ENCODE measurements at places on chromosomes 2 and 18. TPM values are rescaled to one million over a fixed set of nuclear protein-coding genes. Genes with fewer than 3 reads are reported as not detected.

DNA sequence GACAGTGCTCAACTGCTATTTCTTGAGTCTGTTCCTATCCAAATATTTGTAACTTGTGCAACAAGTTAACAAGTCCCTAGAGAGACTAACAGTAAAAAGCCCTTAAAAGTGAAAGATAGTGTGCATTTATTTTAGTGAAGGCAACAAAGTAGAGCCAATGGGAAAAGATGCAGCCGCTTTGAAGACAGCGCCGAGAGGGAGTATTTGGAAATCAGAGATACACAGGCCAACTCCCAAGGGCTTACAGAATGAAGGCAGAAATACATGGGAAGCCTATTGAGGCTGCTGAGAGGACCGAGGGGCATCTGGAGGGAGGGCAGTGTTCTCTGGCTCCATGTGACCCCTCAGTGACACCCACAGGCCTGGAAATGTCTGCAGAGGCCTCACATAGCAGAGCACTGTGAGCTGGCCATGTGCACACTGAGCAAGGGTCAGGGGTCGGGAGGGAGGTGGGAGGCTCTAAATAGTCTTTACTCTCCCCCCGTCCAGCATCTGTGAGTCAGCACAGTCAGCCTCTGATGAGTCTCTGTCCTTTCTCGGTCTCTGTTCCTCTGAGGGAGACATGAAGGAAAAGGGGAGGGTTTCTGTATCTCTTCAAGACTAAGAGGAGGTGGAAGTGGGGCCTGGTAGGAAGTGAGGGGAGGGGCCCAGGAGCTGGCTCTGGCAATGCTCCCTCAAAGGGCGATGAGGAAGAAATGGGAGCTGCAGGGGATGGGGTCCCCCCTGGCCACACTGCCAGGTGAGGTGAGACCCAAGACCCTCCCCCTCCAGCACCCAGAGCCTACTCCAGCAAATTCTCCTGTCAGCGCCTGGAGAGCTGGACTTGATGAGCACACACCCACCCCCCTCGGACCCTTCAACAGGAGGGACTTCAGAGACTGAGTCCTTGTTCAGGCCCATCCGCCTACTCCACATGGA is 133.6 kb downstream of the SP3 start:
- no peak for DNase-seq

- peak; percentile 67 for DNase-seq
Measured at GRCh38 chr2:231545105-231545902, 15.1 kb upstream of the NMUR1 start.

The PLEKHM3 gene
- total RNA-seq = 7.9 TPM

DNA sequence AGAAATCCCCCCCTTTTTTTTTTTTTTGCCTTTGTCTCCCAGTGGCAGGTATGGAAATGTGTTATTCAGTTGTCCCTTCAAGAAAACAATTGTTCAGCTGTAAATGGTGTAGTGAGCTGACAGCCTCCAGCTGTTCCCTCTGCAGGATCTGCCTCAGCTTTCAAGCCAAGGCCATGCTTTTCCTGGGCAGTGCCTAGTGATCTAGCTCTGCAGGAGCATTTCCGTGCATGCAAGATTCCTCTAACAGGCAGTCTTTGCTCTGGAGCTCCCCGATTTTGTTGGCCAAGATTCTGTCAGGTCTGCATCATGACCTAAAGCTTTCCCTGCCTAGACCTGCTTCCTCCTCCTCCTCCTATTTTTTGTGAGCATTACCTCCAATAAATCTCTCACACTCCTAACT is 300.7 kb upstream of the UBE2E3 start:
- DNase-seq = no peak

The CXCR4 gene
- total RNA-seq = 2.1 TPM

- DNase-seq = no peak
Measured at GRCh38 chr2:172888714-172889669, 153.3 kb downstream of the RAPGEF4 start.

The STEAP3 gene
- 27.3 TPM for total RNA-seq

DNA sequence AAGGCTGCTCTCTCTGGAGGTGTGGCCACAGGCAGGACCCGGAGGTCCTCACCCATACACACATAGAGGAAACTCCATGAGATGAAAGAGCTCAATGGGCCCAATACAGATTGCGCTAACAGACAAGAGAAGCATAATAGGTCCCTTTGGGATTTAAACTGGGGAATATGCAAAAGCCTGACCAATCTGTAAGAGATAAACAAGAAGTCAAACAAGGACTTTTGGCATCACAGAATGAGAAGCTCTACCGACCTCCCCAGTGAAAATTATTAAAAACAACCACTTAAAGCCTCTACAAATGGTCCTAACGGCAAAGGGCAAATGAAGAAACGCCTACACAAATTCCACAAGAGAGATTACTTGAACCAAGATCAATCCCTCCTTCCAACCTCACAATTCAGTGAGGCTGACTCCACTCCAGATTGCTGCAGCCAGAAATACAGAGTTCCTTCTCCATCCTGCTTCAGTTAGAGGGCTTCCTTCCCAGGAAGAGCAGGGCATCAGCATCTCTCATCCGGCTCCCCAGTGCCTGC is 10.8 kb downstream of the IWS1 start:
- DNase-seq = no peak

DNA sequence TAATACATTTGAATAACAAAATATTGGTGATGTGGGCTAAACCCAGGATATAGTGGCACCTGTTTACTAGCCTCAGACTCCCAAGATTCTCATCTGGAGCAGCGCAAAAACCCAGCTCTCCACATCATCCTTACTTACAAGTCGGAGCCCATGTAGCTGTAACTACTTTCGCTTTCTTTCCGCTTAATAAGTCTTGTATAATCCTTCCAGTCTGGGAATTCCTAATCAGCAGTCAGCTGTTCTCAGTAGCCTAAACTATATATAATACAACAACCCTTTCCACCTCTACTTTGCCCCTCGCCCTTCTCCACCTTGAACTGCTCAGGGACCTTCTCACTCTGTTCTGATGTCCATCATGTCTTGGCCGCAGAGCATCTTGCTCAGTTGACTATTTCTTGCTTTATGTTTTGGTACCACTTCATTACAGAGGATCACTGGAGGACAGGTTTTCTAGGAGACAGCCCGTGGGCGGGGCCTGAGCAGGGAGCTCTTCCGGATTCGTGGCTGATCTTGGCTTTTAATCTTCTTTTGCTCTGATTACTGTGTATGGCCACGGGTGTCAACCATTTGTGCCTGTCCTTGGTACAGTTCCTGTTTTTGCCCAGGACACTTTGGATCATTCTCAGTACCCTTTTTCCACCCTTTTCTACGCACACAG is 119.9 kb upstream of the SERTAD2 start:
- DNase-seq = no peak

The TTC27 gene
- total RNA-seq = 33.5 TPM

The FOXI3 gene
- total RNA-seq = not detected

The PTPRN gene
- total RNA-seq = not detected

DNA sequence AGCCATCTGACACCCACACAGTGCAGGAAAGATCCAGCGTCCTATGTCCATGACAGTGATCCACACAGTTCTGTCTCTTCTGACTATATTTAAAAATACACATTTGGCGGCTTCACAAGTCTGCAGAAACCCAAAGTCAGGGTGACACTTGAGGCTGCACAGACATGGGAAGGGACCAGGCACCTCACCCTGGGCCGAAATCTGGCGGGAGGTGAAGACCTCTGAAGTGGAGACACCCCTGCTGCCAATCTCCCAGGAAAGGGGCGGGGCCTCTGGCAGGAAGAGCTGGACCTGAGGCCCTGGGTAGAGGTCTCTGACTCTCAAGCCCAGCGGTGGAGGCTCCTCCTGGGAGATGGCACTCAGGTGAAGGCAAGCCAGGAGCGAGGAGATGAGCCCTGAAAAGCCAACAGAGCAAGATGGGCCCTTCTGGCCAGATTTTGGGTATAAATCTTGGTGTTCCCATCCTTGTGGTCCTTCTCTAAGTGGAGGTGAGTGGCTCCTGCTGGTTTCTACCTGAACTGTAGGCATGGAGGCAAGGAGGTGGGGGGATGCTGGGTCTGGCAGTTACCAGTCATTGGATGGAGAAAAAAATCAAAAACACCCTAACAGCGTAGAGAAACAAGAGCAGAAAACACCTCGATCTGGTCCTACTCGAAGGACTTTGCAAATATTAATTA is 248.4 kb downstream of the HDAC4 start:
- no peak for DNase-seq

The DSC1 gene
- total RNA-seq = not detected

DNA sequence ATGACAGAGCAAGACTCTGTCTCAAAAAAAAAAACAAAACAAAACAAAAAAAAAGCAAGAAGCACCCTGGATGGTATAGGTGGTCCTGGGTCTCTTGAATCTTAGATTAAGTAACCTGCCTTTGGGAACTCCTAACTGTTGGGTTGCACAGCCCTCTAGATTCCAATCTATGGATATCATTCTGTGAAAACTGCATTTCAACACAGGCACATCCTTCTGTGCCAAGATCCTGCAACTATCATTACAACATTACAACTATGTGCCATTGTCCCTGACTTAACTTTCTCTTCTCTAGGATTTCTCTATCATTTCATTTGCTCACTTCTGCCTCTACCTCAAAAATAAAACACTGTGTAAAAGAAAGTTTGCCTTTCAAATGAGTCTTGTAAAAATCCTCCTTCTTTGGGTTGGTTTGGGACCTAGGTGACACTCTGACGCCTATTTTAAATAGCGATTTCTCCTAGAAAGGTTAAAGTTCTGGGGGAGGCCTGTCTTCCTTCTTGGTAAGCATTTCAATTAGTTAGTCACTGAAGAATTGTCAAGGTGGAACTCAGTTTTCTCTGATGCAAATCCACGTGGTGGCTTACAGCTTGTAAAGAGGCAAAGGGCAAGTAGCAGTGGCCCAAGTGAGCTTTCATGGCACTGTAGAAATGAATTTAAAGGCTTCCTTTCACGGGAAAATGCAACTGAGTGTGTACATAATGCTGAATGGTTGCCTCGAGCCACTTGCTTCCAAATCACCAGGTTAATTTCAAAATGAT is 9.2 kb downstream of the LGALSL start:
- no peak for DNase-seq

- no peak for DNase-seq
Measured at GRCh38 chr2:225996462-225996828, 596.9 kb downstream of the NYAP2 start.

The CFAP65 gene
- total RNA-seq = 0.18 TPM

DNA sequence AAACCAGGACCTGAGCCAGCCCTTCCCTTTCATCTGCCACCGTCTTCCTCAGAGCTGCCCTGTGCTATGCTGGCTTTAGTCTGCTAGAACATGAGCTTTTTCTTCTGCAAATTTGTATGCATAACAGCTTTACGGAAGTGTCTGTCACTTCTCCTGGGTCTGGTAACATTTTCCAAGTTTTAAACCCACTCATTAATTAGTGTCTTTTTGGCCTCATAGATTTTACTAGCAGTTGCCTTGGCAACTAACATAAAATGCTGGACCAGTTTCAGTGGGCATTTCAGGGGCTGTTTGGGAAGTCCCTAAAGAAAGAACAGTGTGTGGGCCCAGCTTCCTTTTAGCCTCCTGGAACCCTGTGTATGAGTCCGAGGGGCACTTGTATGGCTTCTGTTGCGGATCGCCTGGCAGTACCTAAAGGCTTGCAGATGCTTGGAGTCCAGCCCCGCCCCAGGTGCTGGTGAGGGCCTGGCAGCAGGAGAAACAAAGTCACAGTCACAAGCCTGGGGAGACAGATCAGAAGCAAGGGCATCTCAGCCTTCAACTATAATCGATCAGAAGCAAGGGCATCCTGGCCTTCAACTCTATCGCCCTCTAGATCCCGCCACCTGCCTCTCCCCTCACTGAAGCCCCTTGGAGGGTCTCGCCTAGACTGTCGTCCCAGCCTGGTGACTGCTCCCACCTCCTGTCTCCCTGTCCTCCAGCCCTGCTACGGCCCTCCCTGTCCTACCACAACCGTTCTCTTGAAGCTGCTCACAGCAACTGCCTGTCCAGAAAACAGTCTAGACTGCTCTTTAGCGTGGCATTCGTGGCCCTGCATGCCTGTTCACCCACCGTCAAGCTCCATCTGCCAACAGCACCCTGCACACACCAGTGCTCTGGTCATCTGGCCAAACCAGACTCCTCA is 36.8 kb upstream of the MAPRE3 start:
- DNase-seq = no peak

The ACOXL gene
- 15.5 TPM for total RNA-seq

The TLX2 gene
- total RNA-seq = 3.4 TPM

DNA sequence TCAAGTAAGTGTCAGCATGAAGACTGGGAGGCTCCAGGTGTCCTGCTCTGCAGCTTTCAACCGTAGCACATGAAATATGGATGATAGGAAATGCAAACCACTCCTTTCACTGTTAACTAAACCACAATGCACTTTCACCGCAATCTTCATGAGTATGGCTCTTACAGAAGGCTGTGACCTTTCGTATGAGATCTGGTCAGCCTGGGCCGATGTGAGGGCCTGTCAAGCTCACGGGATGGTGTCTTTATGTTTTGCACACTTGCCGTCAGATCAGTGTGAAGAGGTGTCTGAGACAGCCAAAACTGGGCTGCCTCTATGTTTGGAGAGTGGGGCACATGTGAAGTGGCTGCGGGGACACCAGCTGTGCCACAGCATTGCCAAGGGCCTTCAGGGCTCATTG is 62.8 kb upstream of the AFF3 start:
- no peak for DNase-seq

- no peak for DNase-seq
Measured at GRCh38 chr2:28338046-28338817, 54.4 kb upstream of the FOSL2 start.

DNA sequence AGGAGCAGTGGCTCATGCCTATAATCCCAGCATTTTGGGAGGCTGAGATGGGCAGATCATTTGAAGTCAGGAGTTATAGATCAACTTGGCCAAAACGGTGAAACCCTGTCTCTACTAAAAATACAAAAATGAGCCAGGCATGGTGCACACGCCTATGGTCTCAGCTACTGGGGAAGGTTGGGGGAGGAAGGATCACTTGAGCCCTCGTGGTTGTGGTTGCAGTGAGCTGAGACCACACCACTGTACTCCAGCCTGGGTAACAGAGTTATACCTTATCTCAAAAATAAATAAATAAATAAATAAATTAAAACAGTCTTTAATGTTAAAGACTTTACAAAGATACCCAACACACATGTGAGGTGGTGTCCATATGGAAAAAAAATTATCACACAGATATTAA is 134.0 kb downstream of the C2orf74 start:
- no peak for DNase-seq

- DNase-seq = peak; percentile 66
Measured at GRCh38 chr2:219049282-219049681, 8.0 kb upstream of the CFAP65 start.

DNA sequence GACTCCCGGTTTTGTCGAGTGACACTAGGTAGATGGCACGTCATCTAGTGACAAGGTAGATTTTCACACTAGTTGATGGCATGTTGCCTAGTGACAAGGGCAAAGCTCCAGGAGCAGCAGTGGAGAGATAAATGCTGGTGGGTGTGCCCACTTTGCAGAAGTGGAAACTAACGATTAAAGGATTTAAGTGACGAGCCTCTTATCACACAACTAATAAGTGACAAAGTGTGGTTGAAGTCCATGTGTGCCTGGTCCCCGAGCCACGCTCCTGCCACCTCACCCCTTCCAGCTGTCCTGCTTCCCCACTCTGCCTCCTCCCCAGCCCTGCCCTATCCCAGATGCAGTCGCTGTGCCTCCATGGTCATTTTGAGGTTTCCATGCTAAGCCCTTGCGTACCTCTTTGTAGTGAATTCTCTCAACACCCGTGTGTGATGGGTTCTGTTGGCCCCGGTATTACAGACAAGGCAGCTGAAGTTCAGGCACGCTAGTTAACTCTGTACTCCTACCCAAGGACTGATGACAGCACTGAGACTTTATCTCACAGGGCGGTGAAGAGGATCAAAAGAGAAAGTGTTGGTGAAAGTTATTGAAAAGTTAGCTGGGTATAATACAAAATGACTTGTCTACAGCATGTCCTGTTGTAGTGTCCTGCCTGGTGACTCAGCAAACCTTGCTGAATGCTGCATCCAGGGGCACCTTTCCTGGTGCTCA is 113.4 kb upstream of the GLI2 start:
- DNase-seq = no peak

The PSTPIP2 gene
- 0.11 TPM for total RNA-seq
